ENCODE measurements at places on chromosomes 7 and 10.

- DNase-seq = no peak
These were observed 718.3 kb downstream of the GRID1 start for GRCh38 chr10:85648279-85648754.

- no peak for DNase-seq
These were observed 205.2 kb downstream of the NSUN6 start for GRCh38 chr10:18446205-18446604.

- no peak for DNase-seq
These were observed 141.9 kb downstream of the MAD1L1 start for GRCh38 chr7:2090526-2091520.

DNA sequence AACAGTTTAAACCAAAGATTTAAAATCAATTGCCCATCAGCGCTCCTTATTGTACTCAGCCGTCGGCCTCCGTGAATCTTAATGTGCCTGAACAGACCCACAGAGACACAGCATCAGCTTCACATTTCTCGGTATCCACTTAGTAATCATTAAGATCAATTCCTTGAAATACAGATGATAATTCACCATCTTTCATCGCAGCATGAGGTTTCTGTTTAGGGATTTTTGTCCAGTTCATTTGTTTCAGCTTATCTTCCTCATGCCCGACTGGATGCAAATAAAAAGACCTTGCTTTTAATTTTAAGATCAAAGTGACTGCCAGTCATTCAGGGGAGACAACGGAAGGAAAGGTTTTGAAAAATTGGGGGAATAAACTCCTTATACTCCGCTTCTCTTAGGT is 207.8 kb downstream of the WDR37 start:
- no peak for DNase-seq
